Activated T-helper 17 cell treated with anti-CD3 and anti-CD28 coated beads, Interleukin-2, amount 50 U/mL, for 72 hours (primary cell): ENCODE measurements at places on chromosomes 2 and 18. TPM values are rescaled to one million over a fixed set of nuclear protein-coding genes. Genes with fewer than 3 reads are reported as not detected.

- no peak for ATAC-seq
- no peaks in the 10 kb centered on the region for H3K4me1 ChIP-seq
- H3K4me3 ChIP-seq: no peak overlapping the region
- no peaks in the 10 kb centered on the region for H3K36me3 ChIP-seq
Observed at GRCh38 chr2:152525277-152525838, 190.4 kb downstream of the FMNL2 start.

DNA sequence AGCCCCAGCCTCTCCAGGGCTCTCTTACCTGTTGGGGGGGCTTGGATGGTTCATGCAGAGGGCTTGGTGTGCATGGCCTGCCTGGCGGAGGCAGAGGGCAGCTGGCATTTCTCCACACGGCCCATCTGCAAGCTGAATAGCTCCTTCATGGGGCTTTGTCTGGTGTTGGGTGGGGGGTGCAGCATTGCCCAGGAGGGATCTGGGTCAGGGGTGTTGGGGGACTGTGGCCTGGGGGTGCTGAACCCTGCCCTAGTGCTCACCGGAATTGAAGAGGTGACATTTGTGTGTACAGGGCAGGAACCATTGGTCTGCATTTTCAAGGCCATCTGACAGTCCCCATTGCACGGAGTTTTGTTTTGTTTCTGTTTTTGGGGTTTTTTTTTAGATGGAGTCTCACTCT, 58.8 kb upstream of the HAAO start:
- no peak overlapping the region for H3K27ac ChIP-seq
- H3K4me3 ChIP-seq: no peak overlapping the region
- no peaks in the 10 kb centered on the region for H3K36me3 ChIP-seq

- peaks cover 35% of the 10 kb centered on the region for H3K36me3 ChIP-seq
- no peak for ATAC-seq
- no peak overlapping the region for H3K27ac ChIP-seq
- no peak overlapping the region for H3K4me3 ChIP-seq
- no peaks in the 10 kb centered on the region for H3K27me3 ChIP-seq
- no peaks in the 10 kb centered on the region for H3K4me1 ChIP-seq
Observed at GRCh38 chr18:11880586-11881304, 27.4 kb downstream of the MPPE1 start.

DNA sequence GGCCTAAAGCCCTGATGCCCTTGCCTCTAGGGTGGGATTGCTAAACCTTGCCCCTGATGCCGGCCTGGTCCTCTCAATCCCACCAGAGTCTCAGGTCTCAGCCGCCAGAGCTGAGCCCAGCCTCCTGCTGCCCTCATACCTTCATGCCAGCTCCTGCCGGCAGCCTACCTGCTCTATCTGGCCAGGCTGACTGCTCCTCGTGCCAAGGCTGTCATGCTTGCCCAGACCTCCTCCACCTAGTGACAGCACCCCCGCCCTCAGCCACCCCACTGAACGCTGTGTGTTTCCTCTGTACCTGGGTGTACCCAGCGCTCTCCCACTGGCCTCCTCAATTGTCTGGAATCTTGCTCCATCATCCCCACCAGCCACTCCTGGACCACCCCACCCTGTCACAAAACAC, 120.1 kb downstream of the CACNB4 start:
- H3K27ac ChIP-seq: no peak overlapping the region
- H3K36me3 ChIP-seq: no peaks in the 10 kb centered on the region
- peaks cover 16% of the 10 kb centered on the region for H3K27me3 ChIP-seq
- no peak for ATAC-seq

- no peaks in the 10 kb centered on the region for H3K36me3 ChIP-seq
- ATAC-seq: no peak
- peaks cover 16% of the 10 kb centered on the region for H3K27me3 ChIP-seq
- no peaks in the 10 kb centered on the region for H3K4me1 ChIP-seq
- no peak overlapping the region for H3K27ac ChIP-seq
- H3K4me3 ChIP-seq: no peak overlapping the region
Observed at GRCh38 chr18:45621061-45621511, 5.8 kb downstream of the SLC14A2 start.

- H3K4me1 ChIP-seq: no peaks in the 10 kb centered on the region
- peaks cover 7% of the 10 kb centered on the region for H3K27me3 ChIP-seq
- ATAC-seq: no peak
- no peaks in the 10 kb centered on the region for H3K36me3 ChIP-seq
- H3K27ac ChIP-seq: no peak overlapping the region
Observed at GRCh38 chr2:104416339-104417000, 437.4 kb upstream of the POU3F3 start.

DNA sequence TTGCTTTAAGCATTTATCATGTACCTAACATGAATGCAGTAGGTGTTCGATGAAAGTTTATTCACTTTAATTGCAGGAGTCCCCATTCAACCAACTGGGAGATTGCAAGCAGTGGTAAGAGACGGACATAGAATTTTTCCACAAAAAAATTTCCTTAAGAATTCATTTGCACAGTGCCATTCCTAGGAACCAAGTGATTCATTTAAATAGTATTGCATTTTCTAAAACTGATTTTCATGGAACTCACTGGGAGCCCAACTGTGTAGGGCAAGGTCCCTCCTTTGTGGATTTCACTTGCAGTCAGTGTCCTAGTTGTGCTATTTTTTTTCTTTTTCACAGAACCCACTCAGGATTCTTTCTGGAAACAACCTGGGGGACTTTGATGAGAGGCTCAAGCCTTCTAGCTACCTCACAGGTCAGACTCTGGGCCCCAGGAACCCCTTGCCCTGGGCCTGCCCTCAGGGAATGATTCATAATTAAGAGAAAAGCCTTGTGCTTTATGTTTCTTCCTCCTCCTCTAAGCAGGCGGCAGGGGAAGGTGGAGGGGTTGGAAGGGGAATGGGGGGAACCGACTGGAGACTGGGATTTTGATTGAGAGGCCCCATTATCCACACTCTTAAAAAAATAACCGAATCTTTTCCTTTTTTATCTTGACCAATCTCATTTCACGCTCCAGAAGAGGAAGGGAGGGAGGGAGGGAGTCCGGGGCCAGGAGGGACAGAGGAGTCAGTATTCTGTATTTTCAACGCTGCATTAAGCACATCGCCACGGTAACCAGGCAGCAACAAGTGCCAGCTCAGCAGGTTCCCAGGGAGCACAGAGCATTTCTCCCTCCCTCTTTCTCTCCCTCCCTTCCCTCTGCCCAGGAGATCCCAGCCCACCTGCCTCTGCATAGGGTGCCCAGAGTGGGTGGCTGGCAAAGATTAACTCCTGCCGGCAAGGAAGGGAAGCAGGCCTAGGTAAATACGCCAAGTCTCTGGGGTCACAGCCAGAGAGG, 51.8 kb downstream of the PSD4 start:
- peaks cover 11% of the 10 kb centered on the region for H3K4me1 ChIP-seq
- no peaks in the 10 kb centered on the region for H3K36me3 ChIP-seq
- no peaks in the 10 kb centered on the region for H3K27me3 ChIP-seq
- ATAC-seq: no peak
- no peak overlapping the region for H3K27ac ChIP-seq
- H3K4me3 ChIP-seq: no peak overlapping the region

- H3K36me3 ChIP-seq: no peaks in the 10 kb centered on the region
- peak overlapping the region; percentile 44 for H3K27ac ChIP-seq
- H3K4me1 ChIP-seq: peaks cover 17% of the 10 kb centered on the region
- H3K4me3 ChIP-seq: no peak overlapping the region
- H3K27me3 ChIP-seq: no peaks in the 10 kb centered on the region
Observed at GRCh38 chr2:84631047-84631446, 114.7 kb downstream of the DNAH6 start.

- H3K4me1 ChIP-seq: no peaks in the 10 kb centered on the region
- peaks cover 7% of the 10 kb centered on the region for H3K27me3 ChIP-seq
- ATAC-seq: no peak
- no peak overlapping the region for H3K27ac ChIP-seq
Observed at GRCh38 chr2:187566266-187566665, 12.0 kb upstream of the TFPI start.

GRCh38 chr2:11655495-11655894, 14.5 kb downstream of the NTSR2 start:
- ATAC-seq: no peak
- H3K27me3 ChIP-seq: peaks cover 12% of the 10 kb centered on the region
- H3K4me3 ChIP-seq: no peak overlapping the region
- H3K4me1 ChIP-seq: no peaks in the 10 kb centered on the region
- no peaks in the 10 kb centered on the region for H3K36me3 ChIP-seq

GRCh38 chr2:231211486-231211885, 13.1 kb downstream of the ARMC9 start:
- H3K4me1 ChIP-seq: no peaks in the 10 kb centered on the region
- ATAC-seq: no peak
- no peaks in the 10 kb centered on the region for H3K36me3 ChIP-seq
- no peaks in the 10 kb centered on the region for H3K27me3 ChIP-seq
- no peak overlapping the region for H3K4me3 ChIP-seq
- H3K27ac ChIP-seq: no peak overlapping the region

DNA sequence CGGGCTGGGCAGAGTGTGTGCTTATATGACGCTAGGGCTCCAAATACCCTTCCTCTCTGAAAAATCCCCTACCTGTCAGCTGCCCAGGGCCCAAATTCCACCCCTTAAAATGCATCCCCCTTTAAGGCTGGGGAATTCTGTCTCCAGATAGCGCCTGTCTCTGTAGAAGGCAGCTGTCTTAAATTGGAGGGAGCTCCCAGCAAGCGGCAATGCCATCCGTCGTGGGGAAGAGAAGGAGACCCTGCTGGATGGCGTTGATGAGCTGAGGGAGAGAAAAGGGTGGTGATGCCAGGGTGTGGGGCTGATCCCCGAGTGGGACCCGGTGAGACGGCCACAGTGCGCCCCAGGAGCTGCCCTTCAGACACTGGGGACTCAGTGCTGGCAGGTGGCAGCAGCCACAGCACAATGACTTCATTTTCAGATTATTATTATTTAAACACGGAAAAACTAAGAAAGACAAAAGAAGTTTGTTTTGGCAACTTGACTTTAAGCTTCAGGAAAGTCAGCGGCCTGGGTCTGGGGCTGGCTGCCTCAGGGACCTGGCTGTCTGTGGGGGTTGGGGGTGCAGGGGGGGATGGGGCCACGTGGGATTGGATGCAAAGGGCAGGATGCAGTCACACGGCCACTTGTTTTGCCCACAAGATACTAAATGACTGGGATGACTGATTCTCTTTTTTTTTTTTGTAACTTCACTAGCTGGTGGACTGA, 152.8 kb downstream of the TFCP2L1 start:
- ATAC-seq: no peak
- H3K4me3 ChIP-seq: no peak overlapping the region
- H3K27me3 ChIP-seq: peaks cover 6% of the 10 kb centered on the region
- H3K27ac ChIP-seq: no peak overlapping the region

DNA sequence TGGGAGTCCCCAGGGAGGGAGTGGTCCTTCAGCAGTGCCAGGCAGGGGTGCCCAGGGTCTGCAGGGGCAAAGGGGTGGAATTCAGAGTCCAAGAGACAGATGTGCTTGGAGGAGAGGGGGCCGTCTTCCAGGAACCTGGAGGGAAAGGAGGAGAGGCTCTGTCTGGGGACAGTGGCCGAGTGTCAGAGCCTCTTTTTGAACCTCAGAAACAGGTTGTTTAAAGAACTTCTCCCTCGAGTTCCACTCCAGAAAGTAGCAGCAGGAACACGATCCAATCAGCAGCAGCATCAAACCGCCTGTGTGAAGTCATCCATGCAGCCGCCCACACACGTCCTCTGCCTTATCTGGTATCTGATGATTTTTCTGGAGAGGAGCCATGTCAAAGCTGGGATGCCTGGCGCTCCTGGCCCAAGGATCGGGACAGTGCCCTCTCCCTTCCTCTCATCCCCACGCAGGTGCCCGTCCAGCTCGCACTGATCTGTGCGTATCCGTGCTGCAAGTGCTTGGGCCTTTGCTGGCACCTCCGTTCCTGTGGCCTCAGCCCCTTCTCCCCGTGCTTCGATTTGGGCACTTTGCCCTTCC, 205.1 kb downstream of the NDUFA10 start:
- H3K4me3 ChIP-seq: no peak overlapping the region
- H3K36me3 ChIP-seq: no peaks in the 10 kb centered on the region
- no peak overlapping the region for H3K27ac ChIP-seq
- no peaks in the 10 kb centered on the region for H3K4me1 ChIP-seq
- no peak for ATAC-seq

DNA sequence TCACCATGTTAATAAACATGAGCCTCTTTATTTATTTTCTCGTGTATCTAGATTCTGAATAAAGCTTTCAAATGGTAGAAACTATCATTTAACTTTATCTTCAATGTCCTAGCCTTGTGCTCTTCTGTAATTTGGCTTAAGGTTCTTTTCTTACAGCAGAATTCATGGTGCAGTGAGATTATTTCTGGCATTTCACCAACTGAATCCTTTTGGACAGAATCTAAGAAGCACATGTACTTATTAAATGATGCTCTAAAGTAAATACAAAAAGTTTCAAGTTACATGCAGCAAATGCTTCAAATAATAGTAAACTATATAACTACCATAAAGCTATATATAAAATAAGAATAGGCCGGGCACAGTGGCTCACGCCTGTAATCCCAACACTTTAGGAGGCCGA, 65.9 kb downstream of the AP1S3 start:
- ATAC-seq: no peak
- H3K4me1 ChIP-seq: no peaks in the 10 kb centered on the region
- H3K4me3 ChIP-seq: no peak overlapping the region
- peaks cover 20% of the 10 kb centered on the region for H3K36me3 ChIP-seq

GRCh38 chr2:69222953-69223658, 163.9 kb downstream of the GFPT1 start:
- H3K4me1 ChIP-seq: no peaks in the 10 kb centered on the region
- H3K27me3 ChIP-seq: peaks cover 33% of the 10 kb centered on the region
- no peaks in the 10 kb centered on the region for H3K36me3 ChIP-seq
- no peak overlapping the region for H3K4me3 ChIP-seq
- no peak overlapping the region for H3K27ac ChIP-seq
- no peak for ATAC-seq

DNA sequence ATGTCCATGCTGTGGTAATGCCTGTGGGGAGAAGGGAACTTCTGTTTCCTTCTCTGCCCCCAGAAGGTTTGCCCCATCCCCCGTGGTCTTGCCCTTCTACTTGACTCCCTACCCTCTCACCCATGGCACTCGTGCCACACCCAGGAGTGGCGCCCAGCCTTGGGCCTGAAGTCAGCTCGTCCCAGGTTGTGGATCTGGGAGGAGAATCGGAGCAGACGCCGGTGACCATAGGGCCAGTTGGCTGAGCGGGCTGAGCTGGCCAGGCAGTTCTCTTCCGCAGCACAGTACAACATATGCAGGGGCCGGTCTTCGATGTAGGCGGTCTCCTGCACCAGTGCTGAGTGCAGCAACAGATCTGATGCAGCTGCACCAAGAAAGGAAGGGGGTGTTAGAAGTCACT, 4.7 kb downstream of the HTRA2 start:
- no peak for ATAC-seq
- H3K36me3 ChIP-seq: peaks cover 29% of the 10 kb centered on the region
- peaks cover 17% of the 10 kb centered on the region for H3K4me1 ChIP-seq
- H3K27ac ChIP-seq: no peak overlapping the region
- H3K27me3 ChIP-seq: peaks cover 24% of the 10 kb centered on the region

The ALPG gene
- total RNA-seq: not detected

The SOX11 gene
- not detected for total RNA-seq

The LRRC30 gene
- not detected for total RNA-seq

The RIT2 gene
- total RNA-seq: not detected

The FARSB gene
- total RNA-seq: 48.6 TPM

The HJURP gene
- total RNA-seq: 90.4 TPM

The ARHGAP25 gene
- 54.0 TPM for total RNA-seq

The MAT2A gene
- 308 TPM for total RNA-seq
